ENCODE measurements at places on chromosomes 12 and 14.

DNA sequence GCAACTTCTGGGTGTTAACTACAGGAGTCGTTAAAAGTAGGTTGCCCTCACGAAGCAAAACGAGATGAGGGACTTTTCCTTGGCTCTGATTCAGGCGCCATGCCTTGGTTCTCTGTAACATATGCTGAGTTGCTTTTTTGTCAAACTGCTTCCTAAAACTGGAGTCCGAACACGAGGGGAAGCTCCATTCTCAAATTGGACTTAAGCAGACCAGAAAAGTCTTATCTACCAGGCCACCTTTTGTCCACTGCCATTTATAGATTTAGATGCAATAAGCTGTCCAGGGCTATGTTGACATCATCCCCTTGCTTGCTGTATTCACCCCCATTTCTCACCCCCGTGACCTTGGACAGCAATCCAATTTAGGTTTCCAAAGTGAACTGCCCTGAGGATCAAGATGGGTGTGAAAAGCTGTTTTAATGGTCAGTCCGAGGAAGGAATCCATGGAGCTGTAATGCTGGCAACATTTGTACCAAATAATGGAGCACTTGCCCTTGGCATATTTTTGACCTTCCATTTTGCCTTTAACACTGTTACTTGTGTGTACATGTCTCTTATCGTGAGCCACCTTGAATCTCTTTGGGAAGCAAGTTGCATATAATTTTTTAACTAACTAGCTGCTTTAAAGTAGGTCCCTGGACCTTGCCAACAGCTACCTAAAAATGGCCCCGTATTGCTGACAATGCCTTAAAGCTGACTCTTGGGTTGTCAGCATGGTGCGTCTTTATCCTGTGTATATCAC is 298.1 kb downstream of the EGLN3 start:
- DNase-seq, result no peak

- no peak for DNase-seq
These were observed 23.6 kb upstream of the FOS start for GRCh38 chr14:75254901-75255584.

DNA sequence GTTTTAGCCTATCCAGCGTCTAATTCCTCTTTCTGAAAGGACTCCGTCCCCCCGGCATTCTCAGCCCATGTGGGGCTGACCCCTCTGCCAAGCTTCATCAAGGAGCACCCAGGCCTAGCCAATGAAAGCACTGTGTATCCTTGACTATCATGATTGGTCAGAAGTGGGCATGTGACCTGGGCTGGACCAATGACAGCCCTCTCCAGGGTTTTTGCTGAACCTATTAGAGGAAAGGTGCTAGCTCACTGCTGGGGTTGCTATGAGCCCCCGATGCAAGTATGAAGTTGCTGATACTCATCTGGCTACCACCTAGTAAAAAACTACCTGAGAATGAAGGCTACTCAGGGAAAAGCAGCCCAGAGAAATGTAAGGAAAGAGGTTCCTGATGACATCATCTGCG is 68.1 kb downstream of the LRRC74A start:
- no peak for DNase-seq

DNA sequence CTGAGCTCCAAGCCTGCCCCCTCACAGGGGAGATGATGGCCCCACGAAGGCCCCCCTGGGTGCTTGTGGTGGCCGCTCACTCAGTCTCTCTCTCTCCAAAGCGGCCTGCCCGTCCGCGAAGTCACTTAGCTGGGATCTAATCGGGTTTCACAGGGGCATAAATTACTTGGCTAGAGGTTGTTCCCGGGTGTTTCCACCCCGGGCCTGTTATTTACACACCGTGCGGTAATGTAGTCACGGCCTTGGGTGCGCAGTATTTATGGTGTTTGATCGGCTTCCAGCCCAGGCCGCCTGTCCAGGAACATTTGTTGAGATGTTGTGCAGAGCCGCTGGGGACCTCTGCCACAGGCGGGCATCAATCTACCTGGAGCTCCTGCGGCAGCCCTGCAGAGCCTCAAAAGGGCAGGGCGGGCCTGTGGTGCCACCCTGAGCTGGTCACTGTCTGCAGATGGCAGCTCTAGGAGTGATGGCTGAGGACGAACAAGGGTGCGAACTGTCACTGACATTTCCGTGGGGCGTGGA is 91.2 kb downstream of the KIF26A start:
- DNase-seq, result no peak

DNA sequence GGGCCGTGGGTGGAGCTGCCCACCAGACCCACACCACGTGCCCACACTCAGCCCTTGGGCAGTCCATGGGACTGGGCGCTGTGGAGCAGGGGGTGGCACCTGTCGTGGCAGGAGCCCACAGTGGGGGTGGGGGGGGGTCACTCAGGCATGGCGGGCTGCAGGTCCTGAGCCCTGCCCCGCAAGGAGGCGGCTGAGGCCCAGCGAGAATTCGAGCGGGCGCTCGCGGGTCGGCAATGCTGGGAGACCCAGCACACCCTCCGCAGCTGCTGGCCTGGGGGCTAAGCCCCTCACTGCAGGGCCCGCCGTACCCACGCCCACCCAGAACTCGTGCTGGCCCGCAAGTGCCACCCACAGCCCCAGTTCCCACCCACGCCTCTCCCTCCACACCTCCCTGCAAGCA is 132.6 kb upstream of the GARIN2 start:
- DNase-seq, result no peak

GRCh38 chr12:116060764-116061163 is 216.7 kb downstream of the MED13L start:
- DNase-seq, result peak; percentile 36

GRCh38 chr14:68710776-68711175 is 82.1 kb downstream of the ZFP36L1 start:
- no peak for DNase-seq

GRCh38 chr14:50423529-50423928 is 26.8 kb upstream of the CDKL1 start:
- DNase-seq, result no peak

- no peak for DNase-seq
These were observed 25.0 kb upstream of the SYCP3 start for GRCh38 chr12:101764051-101764792.

GRCh38 chr12:79884401-79885006 is 50.4 kb downstream of the PPP1R12A start:
- DNase-seq, result no peak

DNA sequence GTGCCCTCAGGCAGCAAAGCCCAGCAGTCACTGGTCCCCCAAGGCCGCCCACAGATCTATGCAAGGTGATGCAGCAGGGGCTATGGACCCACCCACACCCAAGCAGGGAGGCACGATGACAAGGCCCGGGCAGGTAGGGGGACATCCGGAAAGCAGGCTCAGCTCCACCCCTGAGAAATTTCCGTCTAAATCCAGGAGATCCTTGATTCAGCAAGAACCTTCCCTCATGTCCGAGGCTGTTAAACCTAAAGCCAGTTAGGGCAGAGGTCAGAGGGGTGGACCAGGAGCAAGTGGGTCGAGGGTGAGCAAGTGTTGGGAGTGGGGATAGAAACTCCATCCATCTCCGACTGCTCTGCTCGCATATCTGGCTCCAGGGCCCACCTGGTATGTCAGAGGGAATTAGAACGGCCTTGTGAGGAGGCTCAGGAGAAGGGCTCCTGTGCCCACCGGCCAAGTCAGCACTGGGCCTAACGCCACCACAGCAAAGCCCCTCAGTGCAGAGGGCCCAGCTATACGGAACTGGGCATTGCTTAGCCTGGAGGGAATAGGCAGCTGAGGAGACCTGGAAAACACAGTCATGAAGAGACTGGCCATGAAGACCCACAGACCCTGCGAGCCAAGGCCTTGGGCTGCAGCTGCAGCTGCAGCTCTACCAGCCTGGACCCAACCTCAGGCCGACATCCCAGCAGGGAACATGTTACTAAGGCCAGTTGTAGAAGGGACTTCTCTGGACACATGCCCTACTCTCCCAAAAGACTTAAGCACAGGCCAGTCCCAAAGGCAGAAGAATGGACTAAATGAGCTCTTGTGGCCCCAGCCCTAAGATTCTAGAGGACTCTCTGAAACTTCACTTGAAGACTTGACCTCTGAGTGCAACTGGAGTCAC is 34.3 kb downstream of the DAD1 start:
- no peak for DNase-seq

DNA sequence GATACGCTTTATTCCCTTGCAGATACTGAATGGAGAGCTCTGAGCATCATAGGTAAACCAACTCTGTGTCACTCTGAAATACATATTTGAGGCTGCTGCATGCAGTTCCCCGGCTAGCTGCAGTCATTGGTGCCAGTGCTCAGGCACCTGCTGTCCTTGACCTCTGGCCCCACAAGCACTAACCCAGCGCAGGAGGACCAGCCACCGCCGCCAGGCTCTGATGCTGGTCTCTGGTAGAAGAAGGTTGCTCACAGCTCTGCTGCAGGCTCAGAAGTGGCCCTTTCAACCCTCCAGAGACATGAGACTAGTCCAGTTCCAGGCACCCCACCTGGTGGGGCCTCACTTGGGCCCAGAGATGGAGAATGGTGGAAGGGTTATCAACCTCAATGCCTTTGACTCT is 34.5 kb upstream of the PTPRB start:
- DNase-seq, result no peak

DNA sequence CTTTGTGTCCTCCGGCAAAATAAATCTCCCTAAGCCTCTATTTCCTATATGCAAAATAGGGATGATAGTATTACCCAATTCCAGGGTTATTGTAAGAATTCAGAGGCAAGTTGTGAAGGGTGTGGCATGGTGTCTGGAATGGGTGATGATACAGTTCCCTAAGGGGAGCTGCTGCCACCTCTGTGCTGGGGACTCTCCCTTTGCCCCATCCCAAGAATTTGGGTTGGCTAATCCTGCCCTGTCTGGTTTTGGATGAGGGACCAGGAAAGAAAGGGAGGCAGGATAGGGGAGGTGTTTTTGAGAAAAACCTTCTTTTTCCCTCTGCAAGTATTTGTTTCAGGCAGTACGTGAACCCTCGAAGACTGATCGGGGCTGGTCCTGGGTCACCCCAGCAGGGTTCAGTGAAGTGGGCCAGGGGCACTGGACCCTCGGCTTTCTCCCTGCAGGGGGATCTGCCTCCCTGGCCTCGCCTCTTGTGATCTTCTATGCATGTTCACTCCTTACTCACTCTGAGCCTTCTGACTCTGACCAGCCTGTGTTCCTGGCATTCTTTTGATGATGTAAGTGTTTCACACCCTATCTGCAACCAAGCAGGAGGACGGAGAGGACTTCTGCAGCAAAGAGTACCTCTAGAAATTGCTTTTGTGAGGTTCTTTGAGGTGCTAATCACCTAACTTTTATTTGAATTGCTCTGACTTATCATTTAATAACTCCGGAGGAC is 60.8 kb downstream of the RASSF3 start:
- DNase-seq, result peak; percentile 42

DNA sequence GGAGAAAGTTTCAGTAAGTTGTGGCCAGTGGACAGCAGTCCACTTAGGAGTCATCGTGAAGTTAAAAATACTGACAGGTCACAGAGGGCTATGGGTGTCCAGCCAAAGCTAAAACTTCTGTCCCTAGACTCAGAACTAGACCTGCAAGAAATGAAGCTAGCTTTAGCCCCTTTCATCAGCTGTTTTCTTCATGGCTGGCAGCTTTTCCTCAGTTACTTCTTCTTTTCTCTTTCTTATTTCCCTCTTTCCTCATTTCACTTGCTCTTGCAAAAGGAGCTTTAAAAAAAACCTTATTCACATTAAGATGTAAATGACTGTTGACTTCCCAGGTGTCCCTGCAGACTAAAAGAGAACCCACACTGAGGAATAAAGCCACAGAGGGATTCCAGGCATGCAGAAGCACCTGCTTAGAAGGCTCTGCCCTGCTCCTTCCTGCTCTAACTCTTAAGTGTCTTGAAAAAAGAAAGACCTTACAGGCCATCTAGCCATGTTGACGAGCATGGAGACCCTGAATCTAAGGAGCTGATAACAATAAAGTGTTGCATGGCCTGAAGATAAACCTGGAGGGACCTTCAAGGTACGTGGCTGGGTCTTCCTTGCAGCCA is 69.7 kb upstream of the CCND2 start:
- no peak for DNase-seq
